ENCODE measurements at places on chromosomes 13 and 19. TPM values are rescaled to one million over a fixed set of nuclear protein-coding genes. Genes with fewer than 3 reads are reported as not detected.

The MISP gene
- 12.1 TPM for total RNA-seq

DNA sequence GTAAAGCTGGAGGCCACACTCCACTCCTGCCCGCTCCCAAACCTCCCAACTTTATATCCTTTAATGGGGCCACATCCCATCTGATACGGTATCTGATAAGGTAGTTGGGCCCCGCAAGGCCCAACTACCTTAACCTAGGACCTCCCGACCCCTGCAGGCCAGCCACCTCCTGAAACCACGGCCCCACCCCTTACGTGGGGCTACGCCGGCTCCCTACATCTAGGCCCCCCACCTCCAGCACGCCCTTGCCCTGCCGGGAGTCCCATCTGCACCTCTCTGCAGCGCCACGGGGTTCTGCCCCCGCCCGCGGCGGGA lies 2.2 kb downstream of the IGFLR1 start:
- H3K36me3 ChIP-seq, result peaks cover 51% of the 10 kb centered on the region
- peak overlapping the region; percentile 51 for H3K4me3 ChIP-seq
- peaks cover 23% of the 10 kb centered on the region for H3K4me1 ChIP-seq
- no peaks in the 10 kb centered on the region for H3K27me3 ChIP-seq
- H3K27ac ChIP-seq, result peak overlapping the region; percentile 93

GRCh38 chr13:106299621-106300020 lies 235.8 kb downstream of the EFNB2 start:
- DNase-seq, result no peak
- H3K4me3 ChIP-seq, result no peak overlapping the region

DNA sequence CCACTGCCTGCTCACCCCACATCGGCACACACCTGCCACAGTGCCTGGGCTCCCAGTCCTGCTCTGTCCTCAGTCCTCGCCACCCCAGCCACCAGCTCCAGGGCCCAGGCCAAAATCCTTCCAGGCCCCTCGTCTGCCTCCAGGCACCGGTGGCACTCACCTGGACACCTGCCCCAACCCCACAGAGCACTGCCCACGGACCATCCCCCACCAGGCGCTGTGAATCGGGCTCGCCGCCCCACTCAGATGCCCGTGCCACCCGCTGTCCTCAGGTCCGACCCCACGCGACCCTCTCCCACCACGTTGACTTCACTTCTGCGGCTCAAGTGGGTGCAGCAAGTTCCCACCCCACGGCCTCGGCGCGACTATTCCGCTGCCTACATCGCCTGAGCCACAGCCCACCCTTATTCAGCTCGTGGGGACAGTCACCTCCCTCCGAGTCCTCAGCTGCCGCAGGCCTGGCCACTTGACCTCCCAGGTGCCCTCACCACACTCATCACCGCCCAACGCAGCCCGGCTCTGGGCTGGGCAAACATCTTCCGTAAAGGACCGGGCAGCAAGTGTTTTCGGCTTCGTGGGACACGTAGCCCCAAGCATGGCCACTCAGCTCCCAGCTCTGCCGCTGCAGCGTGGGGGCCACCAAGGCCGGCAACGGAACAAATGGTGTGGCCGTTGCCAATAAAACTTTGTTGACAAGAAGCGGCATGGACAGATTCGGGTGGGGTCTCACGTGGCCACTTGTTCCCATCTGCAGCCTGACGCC lies 5.7 kb downstream of the PIP5K1C start:
- DNase-seq, result no peak
- no peaks in the 10 kb centered on the region for H3K27me3 ChIP-seq
- no peak overlapping the region for H3K4me3 ChIP-seq

- H3K27me3 ChIP-seq, result no peaks in the 10 kb centered on the region
- H3K4me3 ChIP-seq, result no peak overlapping the region
- no peak overlapping the region for H3K27ac ChIP-seq
- H3K36me3 ChIP-seq, result no peaks in the 10 kb centered on the region
- no peak for DNase-seq
These were observed 374.6 kb upstream of the ARGLU1 start for GRCh38 chr13:106942563-106942962.

The DMRTC2 gene
- not detected for total RNA-seq

GRCh38 chr13:105442949-105443699 lies 1092.3 kb downstream of the EFNB2 start:
- no peaks in the 10 kb centered on the region for H3K27me3 ChIP-seq
- no peak overlapping the region for H3K4me3 ChIP-seq
- H3K36me3 ChIP-seq, result no peaks in the 10 kb centered on the region
- no peak for DNase-seq
- H3K4me1 ChIP-seq, result peaks cover 10% of the 10 kb centered on the region

DNA sequence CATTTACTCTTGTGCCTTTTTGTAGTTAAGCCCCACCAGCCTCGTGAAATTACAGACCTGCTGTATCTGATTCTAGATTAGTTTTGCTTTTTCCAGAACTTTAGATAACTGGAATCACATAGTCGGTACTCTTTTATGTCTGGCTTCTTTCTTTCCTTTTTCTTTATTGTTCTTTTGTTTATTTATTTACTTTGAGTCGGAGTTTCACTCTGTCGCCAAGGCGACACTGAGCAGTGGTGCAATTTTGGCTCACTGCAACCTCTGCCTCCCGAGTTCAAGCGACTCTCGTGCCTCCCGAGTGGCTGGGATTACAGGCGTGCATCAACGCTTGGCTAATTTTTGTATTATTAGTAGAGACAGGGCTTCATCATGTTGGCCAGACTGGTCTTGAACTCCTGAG lies 6.0 kb upstream of the NCCRP1 start:
- H3K4me1 ChIP-seq, result peaks cover 11% of the 10 kb centered on the region
- H3K36me3 ChIP-seq, result no peaks in the 10 kb centered on the region
- H3K4me3 ChIP-seq, result no peak overlapping the region
- no peak for DNase-seq

DNA sequence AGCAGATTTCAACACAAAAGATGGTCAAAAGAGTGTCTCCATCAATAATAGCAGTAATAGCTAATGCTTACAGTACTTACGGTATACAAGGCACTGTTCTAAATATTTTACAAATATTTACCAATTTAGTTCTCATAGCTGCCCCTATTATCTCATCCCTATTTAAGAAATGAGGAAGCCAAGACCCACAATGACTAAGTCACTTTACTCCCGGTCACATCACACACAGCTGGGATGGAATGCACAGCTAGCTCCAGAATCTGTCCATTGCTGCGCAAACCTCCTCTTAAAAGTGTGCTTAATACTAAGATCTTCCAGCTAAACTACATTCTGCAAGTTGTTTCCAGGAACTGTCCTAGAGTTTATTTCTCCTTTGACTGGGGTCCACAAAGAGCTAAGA lies 63.4 kb downstream of the RAP2A start:
- H3K36me3 ChIP-seq, result no peaks in the 10 kb centered on the region
- no peak overlapping the region for H3K27ac ChIP-seq
- no peak overlapping the region for H3K4me3 ChIP-seq
- H3K27me3 ChIP-seq, result no peaks in the 10 kb centered on the region
- peaks cover 5% of the 10 kb centered on the region for H3K4me1 ChIP-seq
- no peak for DNase-seq

DNA sequence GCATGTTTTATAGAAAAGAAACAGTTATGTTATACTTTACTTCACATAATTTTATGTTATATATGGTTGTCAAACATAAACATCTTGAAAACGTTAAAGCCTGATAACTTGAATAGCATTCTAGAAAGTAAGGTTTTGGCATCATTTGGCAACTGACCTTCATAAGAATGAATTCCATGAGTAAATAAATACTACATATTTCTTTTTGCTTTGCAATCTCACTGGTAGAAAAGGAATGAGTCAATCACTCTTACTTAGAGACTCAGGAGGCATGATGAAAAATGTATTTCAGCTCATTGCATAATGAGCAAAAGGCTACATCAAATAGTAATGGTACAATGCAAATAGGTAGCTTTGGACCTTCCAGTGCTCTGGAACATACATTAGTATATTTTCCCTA lies 1381.9 kb downstream of the EFNB2 start:
- no peak for DNase-seq
- no peaks in the 10 kb centered on the region for H3K36me3 ChIP-seq
- no peaks in the 10 kb centered on the region for H3K4me1 ChIP-seq
- H3K27me3 ChIP-seq, result no peaks in the 10 kb centered on the region
- H3K27ac ChIP-seq, result no peak overlapping the region

DNA sequence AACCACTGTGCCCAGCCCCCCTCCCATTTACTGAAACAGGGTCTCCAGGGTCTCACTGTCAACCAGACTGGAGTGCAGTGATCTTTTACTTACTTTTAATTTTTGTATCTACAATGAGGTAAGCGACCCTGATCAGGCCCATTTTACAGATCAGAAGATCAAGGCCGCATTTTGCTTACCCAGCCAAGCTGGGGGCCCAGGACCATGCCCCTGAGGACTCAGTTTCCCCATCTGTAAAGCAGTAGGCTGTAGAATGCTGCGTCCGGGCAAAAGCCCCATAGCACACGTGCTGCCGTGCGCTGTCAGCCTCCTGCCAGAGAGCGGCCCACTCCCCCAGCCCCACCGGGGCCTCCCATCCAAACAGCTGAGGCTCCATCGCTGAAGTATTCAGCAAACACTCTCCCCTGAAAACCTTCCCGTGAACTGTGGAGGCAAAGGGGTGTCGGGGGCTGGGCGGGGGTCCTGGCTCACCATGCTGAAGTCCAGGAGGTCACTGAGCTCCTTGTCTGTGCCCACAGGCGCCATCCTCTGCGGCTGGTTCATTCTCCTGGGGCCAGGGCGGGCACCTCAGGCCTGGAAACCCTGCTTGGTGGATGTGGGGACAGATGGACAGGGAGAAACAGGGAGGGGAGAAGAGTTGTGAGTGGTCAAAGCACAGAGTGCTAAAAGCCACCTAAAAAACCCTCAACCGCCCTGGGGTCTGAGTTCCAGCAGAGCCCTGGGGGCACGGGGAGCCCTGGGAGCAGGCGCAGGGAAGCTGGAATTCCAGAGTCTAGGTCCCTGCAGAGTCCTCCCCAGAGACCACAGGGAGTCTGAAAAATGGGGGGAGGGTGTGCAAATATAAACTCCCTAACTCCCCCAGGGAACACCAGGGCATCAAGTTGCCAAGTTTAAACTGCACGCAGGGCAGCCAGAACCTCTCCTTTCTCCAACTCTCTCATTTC lies 2.4 kb downstream of the TCF3 start:
- DNase-seq, result no peak
- H3K36me3 ChIP-seq, result peaks cover 46% of the 10 kb centered on the region
- peaks cover 21% of the 10 kb centered on the region for H3K4me1 ChIP-seq
- no peaks in the 10 kb centered on the region for H3K27me3 ChIP-seq
- H3K4me3 ChIP-seq, result peak overlapping the region; percentile 95
- H3K27ac ChIP-seq, result peak overlapping the region; percentile 87

The RASL11A gene
- 9.4 TPM for total RNA-seq

GRCh38 chr13:110337247-110337646 lies 30.2 kb downstream of the COL4A2 start:
- H3K4me1 ChIP-seq, result peaks cover 32% of the 10 kb centered on the region
- no peak for DNase-seq
- no peaks in the 10 kb centered on the region for H3K27me3 ChIP-seq
- H3K36me3 ChIP-seq, result no peaks in the 10 kb centered on the region

The BLOC1S3 gene
- 18.7 TPM for total RNA-seq

The FPR1 gene
- 7.6 TPM for total RNA-seq

DNA sequence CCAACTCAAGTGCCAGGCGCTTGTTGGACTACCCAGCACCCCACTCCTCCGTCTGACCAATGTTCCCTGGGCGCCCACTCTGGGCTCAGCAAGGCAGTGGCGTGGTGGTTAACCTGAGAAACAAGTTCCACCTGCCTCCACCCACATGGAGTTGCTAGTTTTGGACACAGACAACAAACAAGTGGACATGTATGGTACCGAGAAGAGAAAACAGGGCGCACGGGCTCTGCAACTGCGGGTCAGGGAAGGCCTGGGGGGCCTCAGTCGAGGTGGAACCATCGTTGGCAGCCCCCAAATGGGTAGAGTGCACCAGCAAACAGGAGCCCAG lies 2.5 kb downstream of the MIER2 start:
- DNase-seq, result no peak
- peak overlapping the region; percentile 73 for H3K27ac ChIP-seq
- peaks cover 35% of the 10 kb centered on the region for H3K4me1 ChIP-seq
- H3K27me3 ChIP-seq, result peaks cover 11% of the 10 kb centered on the region

The SYDE1 gene
- total RNA-seq, result 19.6 TPM

GRCh38 chr13:102185375-102185984 lies 216.4 kb downstream of the FGF14 start:
- H3K4me3 ChIP-seq, result no peak overlapping the region
- H3K4me1 ChIP-seq, result no peaks in the 10 kb centered on the region
- no peak for DNase-seq
- no peak overlapping the region for H3K27ac ChIP-seq

DNA sequence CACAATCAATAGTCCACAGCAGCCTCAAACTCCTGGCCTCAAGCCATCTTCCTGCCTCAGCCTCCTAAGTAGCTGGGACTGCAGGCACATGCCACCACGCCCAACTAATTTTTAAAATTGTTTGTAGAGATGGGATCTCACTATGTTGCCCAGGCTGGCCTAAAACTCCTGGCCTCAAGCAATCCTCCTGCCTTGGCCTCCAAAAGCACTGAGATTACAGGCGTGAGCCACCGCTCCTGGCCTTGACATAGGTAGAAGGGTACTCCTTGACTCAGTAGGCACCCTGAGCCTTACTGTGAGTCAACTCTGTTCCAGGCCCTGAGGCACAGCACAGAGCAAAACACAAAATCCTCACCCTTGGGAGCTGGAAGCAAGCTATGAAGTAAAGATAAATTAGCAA lies 7.8 kb downstream of the TNPO2 start:
- H3K27me3 ChIP-seq, result no peaks in the 10 kb centered on the region
- no peak overlapping the region for H3K4me3 ChIP-seq
- no peak overlapping the region for H3K27ac ChIP-seq
- DNase-seq, result no peak
- peaks cover 11% of the 10 kb centered on the region for H3K4me1 ChIP-seq

GRCh38 chr13:21688056-21688455 lies 17.2 kb downstream of the FGF9 start:
- peaks cover 5% of the 10 kb centered on the region for H3K27me3 ChIP-seq
- H3K4me3 ChIP-seq, result no peak overlapping the region
- no peak for DNase-seq
- no peaks in the 10 kb centered on the region for H3K36me3 ChIP-seq
- H3K4me1 ChIP-seq, result no peaks in the 10 kb centered on the region
- H3K27ac ChIP-seq, result no peak overlapping the region

The APOC4 gene
- not detected for total RNA-seq

DNA sequence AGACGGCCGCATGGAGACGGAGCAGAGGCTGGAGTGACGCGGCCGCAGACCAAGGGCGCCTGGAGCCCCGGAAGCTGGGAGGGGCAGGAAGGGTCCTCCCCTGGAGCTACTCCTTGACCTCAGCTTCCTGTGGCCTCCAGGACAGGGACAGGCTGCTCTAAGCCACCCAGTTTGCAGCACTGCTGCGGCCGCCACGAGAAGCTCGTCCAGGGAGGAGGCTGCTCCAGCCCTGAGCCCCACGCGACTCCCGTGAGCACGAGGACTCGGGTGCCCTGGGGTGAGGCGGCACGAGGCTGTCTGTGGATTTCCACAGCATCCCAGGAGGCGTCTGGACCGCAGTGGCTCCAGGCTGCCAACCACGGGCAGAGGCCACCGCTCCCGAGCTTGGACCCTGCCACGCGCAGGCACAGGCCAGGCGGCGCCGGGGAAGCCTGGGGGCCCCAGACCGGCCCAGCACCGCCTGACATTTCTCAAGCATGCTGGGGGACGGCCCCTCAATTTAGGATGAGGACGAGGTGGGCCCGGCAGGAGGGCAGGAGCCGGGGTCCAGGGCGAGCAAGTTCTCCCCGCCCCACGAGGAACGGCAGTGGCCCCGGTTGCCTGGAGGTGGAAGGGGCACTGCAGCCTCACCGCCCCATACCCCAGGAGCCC lies 10.7 kb downstream of the SBNO2 start:
- H3K36me3 ChIP-seq, result peaks cover 1% of the 10 kb centered on the region
- DNase-seq, result no peak
- no peak overlapping the region for H3K27ac ChIP-seq
- peaks cover 65% of the 10 kb centered on the region for H3K4me1 ChIP-seq
- H3K27me3 ChIP-seq, result no peaks in the 10 kb centered on the region

GRCh38 chr13:46861959-46862358 lies 34.9 kb downstream of the HTR2A start:
- no peak overlapping the region for H3K4me3 ChIP-seq
- DNase-seq, result no peak
- H3K27me3 ChIP-seq, result no peaks in the 10 kb centered on the region
